Right lung (tissue), 10 donors: ENCODE measurements at places on chromosomes 12 and 14.

DNA sequence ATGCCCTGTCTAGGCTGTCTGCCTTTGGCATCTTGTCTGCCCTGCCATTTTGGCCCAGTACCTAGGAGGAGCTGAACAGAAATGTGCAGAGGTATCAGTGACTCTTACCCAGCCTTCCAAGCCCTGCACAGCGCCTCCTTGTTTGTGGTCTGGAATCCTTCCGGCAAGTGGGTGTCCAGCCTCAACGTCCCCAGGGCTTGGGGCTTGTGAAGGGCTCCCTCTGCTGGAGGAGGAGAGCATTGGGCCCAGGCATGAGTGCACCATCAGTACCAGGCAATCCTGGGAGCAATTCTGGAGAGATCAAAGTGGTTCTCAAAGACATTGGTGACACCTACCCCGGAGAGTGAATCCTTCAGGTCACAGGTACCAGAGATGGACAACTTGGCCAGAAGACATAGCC is 2.4 kb upstream of the TCL1B start:
- DNase-seq = no peak

DNA sequence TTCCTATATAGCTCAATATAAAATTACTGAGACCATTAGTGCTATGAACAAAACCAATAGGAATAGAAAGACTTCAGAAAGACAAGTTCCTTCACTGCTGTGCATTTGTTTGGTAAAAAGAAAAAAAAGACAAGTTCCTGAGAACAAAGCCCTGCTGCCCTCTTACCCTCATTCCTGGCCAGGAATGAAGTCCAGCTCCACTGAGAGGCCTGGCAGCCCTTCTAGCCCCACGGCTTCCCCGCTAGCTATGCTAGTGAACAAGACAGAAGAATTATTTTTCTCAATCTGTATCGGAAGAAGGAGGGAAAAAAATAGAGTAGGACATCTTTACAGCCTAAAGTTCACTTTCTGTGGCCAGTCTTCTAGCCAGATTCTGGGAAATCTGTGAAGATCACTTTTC is 1.6 kb downstream of the MFAP5 start:
- no peak for DNase-seq

- DNase-seq = no peak
These were observed 10.2 kb upstream of the CMKLR1 start for GRCh38 chr12:108349278-108349688.

- DNase-seq = no peak
These were observed 38.4 kb downstream of the ZFHX2 start for GRCh38 chr14:23513005-23513817.

DNA sequence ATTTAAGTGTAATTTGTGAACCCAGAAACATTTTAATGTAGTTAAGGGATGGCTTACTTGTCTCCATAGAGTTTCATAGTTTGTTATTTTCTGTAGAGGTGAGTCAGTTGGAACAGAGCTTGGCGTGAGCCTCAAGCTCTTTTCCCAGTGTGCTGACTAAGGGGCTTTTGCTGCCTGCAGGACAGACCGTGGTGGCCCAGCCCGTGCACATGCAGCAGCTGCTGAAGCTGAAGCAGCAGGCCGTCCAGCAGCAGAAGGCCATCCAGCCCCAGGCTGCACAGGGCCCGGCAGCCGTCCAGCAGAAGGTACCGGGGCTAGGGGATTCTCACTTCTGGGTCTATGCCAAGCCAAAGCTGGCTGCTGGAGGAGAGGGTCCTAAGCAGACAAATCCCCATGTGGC is 76.9 kb downstream of the DDX51 start:
- no peak for DNase-seq

DNA sequence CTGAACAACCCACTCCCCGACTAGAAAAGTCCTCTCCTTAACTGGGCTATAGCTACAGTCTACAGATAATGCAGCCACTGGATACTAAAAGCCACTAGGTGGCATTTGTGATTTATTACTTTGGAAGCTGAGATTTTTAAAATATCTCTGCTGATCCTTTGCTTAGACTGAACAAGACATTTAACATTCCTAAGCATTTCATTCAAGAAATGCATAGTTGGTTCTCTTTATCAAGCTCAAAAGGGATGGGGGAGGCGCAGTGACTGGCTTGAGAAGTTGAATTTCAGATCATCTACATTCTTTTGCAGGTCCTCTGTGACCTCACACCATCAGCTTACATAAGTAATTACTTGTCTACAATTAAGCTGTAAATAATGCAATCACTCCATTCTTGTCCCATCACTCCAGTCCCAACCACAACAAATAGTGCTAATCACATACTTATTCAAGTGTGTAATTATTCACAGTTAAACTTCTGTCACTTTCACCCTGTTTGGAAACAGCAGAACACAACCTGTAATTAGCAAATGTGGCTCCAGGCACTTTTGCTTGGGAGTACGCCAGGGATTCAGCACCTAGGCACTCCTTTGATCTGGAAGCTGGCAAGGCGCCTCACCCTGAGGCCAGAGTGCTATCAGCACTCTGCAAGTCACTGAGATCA is 203.6 kb downstream of the NOVA1 start:
- DNase-seq = no peak

DNA sequence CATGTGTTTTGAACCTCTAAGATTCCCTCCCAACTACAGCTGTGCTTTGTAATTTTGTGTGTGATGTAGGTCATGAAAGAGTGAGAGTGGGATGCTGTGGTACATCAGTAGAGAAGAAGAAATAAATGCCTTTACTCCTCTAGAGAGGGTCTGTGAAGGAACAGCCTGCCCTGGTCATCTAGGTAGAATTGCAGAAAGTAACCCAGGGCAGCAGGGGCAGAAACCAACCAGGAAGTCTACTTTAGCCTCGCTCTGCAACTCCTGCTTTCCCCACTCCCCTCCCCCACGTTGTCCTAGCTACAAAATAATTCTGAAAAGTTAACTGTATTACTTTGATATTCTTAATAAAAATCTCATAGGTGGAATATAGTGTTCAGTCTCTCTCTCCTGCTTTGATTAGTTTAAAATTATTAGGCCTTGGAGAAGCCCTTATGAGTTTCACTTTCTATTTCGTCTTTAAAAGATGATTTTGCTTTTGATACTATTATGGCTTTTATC is 7.5 kb downstream of the TBK1 start:
- DNase-seq = no peak

DNA sequence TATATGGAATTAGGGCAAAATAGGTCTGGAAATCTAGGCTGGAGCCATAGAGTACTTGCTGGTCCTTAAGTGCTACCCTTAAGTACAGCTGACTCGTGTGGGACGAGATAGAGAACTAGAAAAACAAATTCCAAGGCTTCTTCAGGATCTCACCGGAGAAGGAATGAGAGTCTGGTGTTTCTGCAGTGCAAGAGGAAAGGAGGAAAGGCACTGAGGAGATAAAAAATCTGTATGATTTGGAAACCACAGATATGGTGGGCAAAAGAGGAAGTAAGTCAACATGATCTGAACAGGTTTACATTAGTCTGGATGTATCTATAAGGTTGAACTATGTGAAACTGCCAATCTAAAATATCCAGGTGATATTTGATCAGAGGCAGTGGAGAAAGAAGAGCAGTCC is 134.4 kb upstream of the SOX5 start:
- DNase-seq = no peak

GRCh38 chr12:15155271-15155670 is 65.9 kb downstream of the RERG start:
- DNase-seq = no peak

DNA sequence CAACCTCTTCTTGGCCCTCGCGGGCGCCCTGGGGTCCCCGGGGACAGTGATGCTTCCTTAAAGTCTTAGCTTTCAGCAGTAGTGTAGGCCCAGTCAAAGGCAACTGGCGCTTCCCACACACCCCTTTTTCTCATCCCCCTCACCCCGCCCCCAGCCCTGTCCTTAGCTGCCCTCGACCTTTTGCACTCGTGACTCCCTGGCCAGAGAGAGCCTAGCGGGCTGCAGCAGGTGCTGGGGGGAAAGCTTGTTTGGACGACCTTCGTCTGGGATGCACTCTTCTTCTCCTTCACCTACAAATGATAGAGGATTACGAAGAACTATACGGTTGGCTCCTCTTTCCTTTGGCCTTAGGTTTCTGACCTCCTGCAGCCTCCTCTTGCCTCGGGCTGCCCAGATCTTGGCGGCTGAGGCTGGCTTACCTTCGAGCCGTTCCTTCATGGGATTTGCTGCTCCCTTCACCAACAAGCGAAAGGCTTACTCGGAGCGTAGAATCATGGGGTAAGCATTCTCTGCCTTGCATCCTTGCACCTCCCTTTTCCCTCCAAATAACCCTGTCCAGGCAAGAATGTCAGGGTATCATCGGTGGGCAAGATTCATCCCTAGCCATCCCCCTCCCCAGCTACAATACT is 815 bp downstream of the COQ10A start:
- DNase-seq = no peak

GRCh38 chr12:113203852-113204760 is 17.2 kb upstream of the TPCN1 start:
- no peak for DNase-seq

- peak; percentile 18 for DNase-seq
These were observed 251.8 kb downstream of the APAF1 start for GRCh38 chr12:98896938-98897337.

DNA sequence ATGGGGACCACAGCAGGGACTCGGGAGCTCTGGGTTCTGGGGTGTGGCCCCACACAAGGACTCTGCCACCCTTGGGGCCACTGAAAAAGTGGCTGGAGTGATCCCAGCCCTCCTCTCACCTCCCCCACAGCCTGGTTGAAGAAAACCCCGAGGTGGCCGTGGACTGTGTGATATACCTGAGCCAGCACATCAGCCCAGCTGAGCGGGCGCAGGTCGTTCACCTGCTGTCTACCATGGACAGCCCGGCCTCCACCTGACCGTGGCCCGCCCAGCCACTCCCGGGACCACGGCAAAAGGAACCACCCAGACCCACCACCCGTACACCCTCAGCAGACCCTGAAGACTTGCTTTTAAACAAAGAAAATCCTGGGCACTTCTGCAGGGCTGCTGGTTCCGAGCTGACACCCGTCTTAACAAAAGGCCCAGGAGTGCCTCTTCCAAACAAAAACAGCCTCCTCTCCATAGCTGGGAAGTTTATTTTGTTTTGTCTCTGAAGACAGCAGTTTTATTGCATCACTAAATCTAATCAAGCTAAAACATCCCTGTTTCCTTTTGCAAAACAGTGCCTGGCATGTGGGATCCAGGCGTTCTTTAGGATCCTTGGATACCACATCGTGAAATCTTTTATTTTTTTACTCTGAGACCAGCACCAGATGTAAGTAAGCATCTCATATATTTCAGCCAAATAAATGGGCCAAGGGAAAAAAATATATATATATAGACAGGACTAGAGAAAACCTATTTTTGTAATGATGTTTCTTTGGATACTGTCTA is 42.8 kb downstream of the FOXN4 start:
- no peak for DNase-seq

DNA sequence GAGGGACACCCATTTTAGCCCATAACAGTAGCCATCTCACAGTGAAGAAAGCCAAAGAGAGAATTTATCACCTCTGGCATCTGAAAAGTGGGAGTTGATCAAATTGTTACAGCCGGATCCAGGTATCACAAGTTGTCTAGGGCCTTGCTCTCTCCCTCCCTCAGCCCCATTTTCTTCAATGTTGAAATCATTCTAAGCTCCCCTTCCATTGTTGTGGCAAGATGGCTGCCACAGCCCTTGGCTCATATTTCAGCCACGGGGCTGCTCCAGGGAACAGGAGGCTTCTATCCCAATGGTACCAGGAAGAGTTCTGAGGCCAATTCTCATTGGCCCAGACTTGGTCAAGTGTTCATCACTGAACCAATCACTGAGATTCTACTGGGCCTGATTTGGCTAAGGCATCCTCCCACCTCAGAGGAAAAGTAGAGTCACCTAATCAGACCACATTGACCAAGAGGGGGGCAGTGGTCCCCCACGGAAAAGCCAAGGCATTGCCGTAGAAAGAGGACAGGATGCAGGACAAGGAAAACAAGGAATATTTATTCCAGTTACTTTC is 106.2 kb downstream of the GPATCH2L start:
- no peak for DNase-seq

GRCh38 chr12:19965196-19966038 is 402.9 kb upstream of the PDE3A start:
- no peak for DNase-seq

- no peak for DNase-seq
These were observed 4.8 kb downstream of the HIP1R start for GRCh38 chr12:122839907-122840554.

DNA sequence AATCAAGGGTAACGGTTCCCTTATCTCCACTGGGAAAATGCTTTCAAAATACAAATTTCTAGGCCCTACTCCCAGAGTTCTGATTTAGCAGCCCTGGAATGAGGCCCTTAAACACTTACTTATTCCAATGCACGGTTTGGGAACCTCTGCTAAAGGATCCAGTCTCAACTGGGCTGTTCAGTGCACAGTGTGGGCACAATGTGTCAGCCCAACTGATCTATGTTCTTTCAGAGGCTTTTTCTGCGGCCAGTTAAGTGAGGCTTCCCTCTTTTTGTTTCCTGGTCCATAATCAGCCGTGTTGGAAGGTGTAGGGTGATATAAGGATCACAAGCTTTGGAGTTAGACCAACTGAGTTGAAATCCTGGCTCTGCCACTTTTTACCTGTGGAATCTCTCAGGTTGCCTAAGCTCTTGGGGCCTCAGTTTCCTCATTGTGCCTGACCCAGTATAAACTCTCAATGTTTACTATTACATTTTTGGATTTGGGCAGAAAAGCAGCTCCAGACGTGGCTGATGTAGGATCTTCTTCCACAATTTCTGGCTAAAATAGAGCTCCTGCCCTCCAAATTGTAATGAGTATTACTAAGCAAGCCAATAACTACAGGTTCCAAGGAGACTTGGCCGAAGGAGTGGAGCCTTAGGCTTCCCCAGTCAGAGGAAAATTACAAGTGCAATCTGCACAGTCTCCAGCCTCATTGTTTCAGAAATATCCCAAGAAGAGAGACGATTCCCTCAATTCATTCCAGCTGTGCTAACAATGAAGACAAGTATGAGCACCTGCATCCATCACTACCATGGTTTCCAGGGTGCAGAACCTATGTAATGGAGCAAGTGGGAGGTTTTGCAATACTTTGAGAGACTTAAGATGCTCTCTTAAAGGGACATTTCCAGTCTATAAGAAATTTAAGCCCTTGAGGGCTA is 2.3 kb upstream of the ANGEL1 start:
- DNase-seq = no peak

GRCh38 chr14:61652526-61653262 is 42.6 kb upstream of the HIF1A start:
- DNase-seq = no peak

DNA sequence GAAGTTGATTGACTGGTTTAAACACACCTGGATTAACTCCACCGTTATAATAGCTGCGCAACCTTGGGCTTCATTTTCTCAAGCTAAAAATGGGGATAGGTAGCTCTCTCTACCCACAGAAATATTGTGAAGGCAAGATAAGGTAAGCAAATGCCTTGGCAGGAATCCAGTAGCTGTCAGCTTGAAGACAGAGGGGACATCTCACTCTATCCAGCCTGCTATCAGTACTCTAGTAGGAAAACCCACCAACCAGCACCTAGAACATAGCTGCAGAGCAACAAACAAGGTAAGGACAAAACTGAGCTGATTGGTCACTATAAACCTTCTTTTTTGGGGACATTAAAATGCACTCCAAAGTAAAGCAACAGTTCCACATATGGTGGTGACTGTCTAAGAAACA is 7.7 kb downstream of the CSRP2 start:
- DNase-seq = no peak
